Astrocyte of the spinal cord (primary cell): ENCODE measurements at places on chromosomes 4 and X.

DNA sequence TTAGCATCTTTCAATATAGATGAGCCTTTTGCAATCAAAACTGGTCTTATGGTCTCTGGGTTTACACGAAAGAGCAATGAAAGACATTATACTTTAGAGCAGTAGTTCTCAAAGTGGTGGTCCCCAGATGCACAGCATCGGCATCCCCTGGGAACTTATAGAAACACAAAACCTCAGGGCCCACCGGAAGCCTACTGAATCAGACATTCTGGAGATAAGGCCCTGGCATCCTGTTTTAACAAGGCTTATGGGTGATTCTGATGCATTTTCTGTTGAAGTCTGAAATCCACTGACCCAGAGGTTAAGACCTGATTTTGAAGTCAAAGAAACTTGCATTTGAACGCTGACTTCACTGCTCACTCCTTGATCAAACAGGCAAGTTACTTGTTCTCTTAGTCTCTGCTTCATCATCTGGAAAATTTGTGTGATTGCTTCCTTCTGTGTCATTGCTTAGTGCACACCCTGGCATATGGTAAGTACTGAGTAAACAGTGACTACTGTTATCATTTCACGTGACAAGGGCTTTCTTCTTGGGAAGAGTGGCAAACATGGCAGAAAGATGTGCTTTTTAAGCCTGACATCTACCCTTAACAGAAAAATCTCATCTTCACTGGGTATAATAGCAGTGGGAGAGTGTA, 14.5 kb downstream of the CHRNA9 start:
- DNase-seq, result peak; percentile 16

- no peak for DNase-seq
Measured at GRCh38 chr4:76615999-76616398, 181.0 kb downstream of the SHROOM3 start.

- no peak for DNase-seq
Measured at GRCh38 chr4:31204874-31205273, 484.7 kb downstream of the PCDH7 start.

DNA sequence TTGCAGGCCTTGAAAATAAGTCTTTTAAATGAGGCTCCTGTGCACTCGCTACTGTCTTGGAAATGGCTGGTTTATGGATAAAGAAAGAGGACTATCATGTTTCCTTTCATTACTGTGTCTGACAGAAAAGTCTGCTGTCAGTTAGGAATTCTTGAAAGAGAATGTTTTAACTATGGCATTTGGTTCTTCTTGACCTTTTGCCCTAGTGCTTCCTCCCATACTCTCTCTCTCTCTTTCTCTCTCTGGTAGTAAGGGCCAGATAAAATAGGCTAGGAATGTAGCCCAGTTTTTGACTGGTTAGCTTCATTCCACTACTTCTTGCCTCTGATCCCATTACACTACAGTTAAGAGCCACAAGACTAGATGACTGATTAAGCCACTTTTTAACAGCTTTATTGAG, 29.8 kb downstream of the YY2 start:
- DNase-seq, result peak; percentile 39

DNA sequence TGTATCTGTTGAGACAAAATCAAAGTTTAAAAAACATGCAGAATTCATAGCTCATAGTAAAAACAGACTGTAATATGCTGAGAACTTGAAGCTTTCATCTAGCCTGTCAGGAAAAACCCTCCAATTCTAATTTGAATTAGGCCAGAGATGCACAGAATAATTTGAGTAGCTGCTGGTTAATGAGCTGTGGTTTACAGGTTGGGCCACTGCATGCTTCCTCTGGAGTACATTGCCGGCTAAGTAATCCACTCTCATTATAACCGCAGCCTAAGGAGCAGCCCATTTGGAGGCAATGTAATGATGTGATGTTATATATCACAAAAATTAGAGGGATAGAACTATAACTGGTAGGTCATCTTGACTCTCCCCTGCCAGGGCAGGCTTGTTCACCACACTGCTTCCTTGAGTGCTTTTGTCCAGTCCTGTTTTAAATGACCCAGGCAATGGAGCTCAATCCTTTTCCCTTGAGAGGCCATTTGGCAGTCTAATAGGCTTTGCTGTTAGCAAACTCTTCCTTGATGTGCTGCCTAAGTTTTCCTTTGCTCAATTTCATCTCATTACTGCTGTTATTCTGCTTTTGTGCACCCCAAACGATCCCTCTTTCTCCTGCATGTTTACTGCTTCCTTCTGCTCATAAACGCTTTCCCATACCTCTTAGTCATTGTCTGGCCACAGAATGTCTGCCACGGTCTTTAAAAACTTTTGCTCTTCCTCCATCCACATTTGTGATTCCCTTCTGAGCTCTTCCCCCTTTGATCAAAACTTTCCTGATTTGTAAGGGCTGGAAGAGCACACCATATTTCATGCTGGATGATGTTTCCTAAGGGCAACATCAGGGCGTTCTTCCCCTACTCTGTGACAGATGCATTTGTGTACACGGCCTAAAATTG, 230.9 kb downstream of the C4orf33 start:
- no peak for DNase-seq

- DNase-seq, result peak; percentile 64
Measured at GRCh38 chr4:145289403-145290076, 109.2 kb upstream of the OTUD4 start.

GRCh38 chrX:132908891-132909290, 49.5 kb downstream of the HS6ST2 start:
- DNase-seq, result no peak

DNA sequence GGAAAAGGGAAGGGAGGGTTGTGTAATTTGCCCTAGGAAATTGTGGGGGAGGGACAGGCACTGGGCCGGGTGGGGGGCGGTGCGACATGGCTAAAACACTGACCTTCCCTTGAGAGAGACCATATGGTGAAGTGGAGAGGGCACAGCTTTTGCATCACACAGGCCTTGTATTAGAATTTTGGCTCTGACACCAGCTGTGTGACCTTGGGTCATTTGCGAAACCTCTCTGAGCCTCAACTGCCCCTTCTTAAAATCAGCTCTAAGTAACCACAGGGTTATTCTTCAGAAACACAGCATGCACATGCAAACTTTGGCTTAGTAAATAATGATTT, 25.8 kb downstream of the PDGFRA start:
- no peak for DNase-seq

DNA sequence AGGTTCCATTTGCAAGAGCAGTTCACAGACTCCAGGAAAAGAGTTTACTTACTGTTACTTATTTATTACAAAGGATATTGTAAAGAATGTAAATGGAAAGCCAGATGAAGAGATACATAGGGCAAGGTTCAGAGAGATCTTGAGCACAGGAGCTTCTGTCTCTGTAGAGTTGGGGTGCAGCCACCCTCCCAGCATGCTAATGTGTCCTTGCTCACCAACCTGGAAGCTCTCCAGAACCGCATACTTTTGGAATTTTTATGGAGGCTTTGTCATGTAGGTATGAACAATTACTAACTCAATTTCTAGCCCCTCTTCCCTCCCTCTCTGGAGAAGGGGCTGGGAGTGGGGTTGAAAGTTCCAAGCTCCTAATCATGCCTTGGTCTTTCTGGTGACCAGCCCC, 857.2 kb downstream of the RPA4 start:
- no peak for DNase-seq

- no peak for DNase-seq
Measured at GRCh38 chrX:47456080-47456479, 26.9 kb downstream of the ZNF41 start.

DNA sequence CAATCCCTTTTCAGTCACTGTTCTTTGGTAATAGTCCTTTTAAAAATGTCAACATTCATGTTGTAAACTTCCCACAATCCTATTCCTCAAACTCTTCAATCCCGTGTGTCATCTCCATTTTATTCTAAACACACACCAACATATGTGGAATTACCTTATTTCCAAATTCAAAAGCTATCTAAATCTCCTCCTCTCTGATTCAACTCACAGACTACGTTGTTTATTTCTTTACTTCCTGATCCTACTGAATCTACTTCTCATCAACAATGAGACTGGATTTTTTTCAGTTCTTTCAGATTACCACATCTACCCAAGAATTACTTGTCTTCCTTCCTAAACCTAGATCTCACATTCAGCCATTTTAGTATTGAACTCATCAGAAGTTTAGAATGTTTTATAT, 188.2 kb downstream of the GABRB1 start:
- DNase-seq, result no peak

DNA sequence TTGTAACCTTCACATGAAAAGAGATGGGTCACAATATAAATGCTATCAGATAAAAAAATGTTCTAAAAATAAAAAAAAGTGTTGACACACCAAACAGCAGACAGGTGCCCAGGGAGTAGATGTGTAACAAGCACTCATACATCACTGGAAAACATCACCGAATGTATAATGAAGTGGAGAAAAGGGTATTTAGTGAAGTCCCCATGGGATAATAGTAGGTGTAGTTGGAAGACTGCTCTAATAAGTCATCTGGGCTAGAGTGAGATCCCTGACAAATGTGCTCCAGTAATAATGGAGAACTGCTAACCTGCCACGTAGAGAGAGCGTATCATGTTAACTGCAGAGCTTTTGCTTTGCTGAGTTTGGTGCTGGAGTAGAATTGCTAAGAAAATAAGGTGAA, 152.0 kb downstream of the GRIA2 start:
- no peak for DNase-seq

GRCh38 chr4:143356493-143356892, 19.8 kb downstream of the GAB1 start:
- DNase-seq, result no peak

- DNase-seq, result peak; percentile 34
Measured at GRCh38 chrX:11724122-11725017, 33.7 kb upstream of the MSL3 start.

- peak; percentile 49 for DNase-seq
Measured at GRCh38 chrX:31126205-31126604, 54.4 kb upstream of the FTHL17 start.

DNA sequence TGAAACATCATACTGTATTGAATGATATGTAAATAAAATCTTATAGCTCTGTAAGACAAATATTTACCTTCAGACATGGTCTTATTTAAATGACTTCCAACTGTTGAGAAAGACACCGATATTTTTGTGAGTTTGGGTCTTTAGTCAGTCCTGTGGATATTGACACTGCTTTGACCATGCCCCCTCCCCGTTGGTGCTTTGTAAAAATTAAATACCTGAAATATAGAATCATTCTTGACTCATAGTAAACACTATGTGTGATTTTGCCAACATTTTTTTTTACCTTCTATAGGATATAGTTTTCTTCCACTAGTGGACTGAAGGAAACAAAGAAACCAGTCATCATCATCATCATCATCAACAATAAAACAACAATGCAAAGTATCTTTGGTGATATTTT, 114.3 kb upstream of the HS3ST1 start:
- no peak for DNase-seq

DNA sequence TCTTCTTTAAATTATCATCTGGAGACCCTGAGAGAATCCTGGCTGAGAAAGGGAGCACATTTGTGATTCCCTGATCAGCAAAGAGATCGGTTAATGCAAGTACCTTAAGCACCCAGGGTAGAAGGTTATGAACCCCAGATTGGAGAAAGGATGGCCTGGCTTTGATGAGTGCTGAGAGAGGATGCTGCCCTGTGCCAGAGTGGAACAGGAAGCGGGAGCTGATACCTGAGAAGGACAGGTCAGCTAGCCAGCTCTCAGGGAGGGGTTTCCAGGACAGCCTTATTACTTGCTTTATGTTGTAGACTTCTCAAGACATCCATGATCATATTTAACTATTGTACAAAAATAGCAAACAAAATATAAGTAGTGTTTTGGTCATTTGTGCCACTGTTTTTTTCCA, 141.9 kb downstream of the GATB start:
- no peak for DNase-seq

DNA sequence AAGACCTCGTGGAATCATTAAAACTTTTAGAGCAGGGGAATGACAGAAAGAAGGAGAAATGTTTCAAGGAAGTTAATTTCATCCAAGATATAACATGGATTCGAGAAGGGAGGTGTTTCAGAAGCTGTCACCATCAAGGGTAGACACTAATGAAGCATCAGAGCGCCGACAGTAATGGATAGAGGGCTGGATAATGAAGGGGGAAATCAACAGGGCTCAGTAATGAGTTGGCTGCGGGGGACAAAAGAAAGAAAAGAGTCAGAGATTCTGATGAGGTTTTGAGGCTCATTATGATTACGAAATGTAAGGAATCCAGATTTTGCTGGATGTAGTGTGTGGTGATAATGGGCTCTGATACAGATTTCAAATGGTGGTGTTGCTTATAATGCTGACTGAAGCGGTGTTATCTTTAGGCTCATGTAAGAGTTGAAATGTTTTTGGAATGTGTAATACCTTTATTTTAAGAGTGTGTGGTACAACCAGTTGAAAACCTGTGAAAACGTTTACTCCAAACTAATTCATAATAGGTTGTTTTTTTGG, 39.3 kb upstream of the TENM3 start:
- no peak for DNase-seq

DNA sequence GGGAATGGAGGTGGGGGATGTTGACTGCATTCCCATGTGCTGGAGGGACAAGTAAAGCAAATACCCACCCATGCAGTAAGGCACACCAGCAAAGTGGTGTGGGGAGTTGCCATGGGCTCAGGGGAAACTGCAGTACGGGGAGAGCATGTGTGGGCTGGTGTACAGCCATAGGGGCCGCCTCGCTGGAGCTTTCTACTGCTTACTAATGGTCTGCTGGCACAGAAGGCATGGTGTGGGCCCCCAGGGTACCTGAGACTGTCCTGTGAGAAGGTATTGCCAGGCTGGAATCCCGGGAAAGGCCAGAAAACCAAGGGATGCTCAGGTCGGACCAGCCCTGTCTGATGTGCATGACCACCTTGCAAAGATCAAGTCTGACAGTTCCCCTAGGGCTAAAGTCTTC, 199.1 kb downstream of the ARHGEF9 start:
- no peak for DNase-seq

DNA sequence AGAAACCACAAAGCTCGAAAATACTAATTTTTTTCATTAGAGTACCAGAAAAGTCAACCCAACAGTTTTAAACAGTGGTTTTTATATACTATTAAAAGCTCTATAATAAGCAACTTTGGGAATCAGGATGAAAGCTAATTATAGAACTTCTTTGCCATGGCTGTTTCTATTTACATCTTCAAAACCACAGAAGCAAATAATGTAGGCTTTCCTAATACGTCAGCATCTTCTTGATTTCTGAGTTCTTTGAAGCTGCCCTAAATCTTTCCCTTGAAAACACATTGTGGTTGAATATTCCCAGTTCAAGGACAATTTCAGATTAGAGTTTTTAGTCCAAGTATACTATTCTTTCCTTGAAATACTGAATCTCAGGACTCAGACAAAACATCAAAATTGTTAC, 460.2 kb upstream of the FAT1 start:
- DNase-seq, result no peak

DNA sequence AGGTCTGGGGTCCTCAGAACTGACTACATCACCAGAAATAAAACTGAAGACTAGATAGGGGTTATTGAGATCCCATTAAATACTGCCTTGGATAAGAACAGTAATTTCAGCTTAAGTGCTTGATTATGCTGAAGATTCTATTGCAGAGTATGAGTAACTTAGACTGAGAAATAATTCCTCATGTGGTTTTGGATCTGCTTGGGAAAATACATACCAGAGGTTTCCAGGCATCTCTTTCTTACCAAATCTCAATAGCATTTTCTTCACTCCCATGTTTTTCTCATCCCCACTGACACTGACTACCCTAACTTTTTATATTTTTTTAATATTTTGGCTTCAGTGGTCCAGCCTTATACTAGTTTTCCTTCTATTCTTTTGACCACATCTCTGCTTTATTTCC, 92.0 kb upstream of the TEX13D start:
- peak; percentile 7 for DNase-seq

- no peak for DNase-seq
Measured at GRCh38 chr4:24992968-24993367, 37.8 kb downstream of the LGI2 start.
